ENCODE measurements at places on chromosomes 13 and 19. TPM values are rescaled to one million over a fixed set of nuclear protein-coding genes. Genes with fewer than 3 reads are reported as not detected.

- DNase-seq = no peak
Measured at GRCh38 chr19:46901701-46902401, 41.1 kb downstream of the ARHGAP35 start.

ZIK1 gene
- 7.3 TPM for total RNA-seq

DNA sequence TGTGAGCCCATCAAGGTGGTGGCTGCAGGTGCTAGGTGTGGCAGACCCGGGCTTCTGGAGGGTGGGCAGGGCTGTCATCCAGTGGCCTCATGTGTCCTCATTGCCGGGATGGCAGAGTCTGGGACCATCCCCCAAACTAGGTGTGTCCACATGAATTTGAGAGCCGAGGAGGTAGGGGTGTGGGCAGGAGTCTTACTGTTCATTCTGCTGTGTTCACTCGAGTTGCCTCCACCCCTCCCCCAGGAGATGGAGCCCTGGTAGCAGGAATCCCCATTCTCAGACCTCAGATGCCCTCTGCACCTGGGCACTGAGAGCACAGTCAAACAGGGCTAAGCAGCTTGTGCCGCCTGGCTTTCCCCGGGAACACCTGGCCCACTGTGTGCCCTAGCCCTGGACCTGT, 22.4 kb downstream of the NAXD start:
- no peak for DNase-seq

- no peak for DNase-seq
Measured at GRCh38 chr13:20704459-20705069, 1.1 kb downstream of the IL17D start.

DNA sequence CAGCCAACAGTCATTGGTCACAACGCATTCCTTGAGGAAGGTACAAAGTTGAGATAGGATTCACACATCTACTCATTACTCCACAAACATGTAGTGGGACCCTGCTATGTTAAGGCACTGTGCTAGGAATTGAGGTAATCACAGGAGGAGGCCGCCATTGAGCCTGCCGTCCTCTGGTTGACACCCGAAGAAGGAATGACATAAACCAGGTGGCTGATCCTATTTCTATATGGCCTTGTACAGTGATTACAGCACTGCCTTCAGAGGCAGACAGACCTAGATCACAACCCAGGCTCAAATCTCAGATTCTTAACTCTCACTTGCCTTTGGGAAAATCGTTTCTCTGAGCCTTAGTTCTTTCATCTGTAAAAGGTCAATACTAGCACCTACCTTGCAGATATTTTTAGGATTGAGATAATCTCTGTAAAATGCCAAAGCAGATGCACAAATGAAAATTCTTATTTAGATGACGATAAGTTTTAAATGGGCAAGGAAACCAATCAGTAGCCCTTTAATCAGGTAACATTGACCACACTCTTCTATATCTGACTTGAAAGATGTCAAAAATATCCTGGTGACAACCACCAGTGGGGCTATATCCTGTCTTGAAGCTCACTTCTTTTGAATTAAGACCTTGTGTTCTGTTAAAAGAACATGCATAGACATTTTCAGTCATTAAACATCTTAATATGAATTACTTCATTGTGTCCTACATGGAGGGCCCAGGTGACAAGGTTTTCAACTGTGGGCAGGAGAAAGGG, 251.6 kb downstream of the KCTD12 start:
- no peak for DNase-seq

GRCh38 chr19:48319647-48320541, 5.5 kb upstream of the EMP3 start:
- DNase-seq = peak; percentile 68

DNA sequence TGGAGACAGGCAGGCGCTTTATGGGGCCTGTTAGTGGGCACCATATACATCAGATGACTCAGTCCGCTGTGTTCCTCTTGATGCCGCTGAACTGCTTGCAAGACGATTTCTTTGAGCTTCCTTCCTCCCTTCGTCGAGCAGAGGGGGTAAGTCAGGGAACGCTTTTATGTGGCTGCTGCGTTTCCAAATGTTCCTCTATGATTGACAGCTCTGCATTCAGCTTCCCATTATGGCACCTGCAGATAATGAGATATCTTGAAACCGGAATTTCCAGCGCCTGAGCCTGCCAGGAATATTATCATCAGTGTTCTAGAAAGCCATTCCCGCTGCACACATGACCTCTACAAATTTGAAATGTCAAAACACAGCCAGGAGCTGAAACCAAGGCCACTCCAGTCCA, 257.0 kb downstream of the TSHZ3 start:
- DNase-seq = no peak

CDX2 gene
- total RNA-seq = not detected

DNA sequence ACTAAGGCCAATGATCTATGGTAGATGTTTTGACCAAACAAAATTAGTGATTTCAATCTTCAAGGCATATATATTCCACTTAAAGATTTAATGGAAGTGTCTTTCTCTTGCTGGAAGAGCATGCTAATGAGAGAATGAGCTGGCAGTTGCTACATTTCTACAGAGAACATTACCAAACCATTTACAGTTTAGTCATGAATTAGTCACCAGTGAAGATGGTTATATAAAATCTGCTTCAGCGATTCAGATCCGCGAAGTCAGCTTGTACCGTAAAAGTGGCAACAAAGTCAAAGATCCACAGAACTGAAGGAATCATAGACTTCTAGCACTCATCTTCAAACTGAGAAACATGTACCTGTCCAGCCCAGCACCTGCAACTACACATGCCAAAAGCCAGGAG, 156.3 kb downstream of the SLITRK5 start:
- no peak for DNase-seq

CA11 gene
- 47.2 TPM for total RNA-seq

ZNF320 gene
- total RNA-seq = 13.9 TPM

- DNase-seq = no peak
Measured at GRCh38 chr19:30648866-30649862, 277.0 kb downstream of the ZNF536 start.

- DNase-seq = no peak
Measured at GRCh38 chr13:96984051-96984508, 10.2 kb downstream of the OXGR1 start.

STK11 gene
- total RNA-seq = 48.9 TPM

KLK3 gene
- total RNA-seq = not detected

- no peak for DNase-seq
Measured at GRCh38 chr19:7595466-7596133, at the start of gene CAMSAP3. CAMSAP3 (plus strand) TSS chr19:7595863; CDS start chr19:7596003, 140 bp downstream.

STOML3 gene
- 8.6 TPM for total RNA-seq

GRCh38 chr19:42571116-42571515, 23.6 kb downstream of the CEACAM8 start:
- no peak for DNase-seq

DNA sequence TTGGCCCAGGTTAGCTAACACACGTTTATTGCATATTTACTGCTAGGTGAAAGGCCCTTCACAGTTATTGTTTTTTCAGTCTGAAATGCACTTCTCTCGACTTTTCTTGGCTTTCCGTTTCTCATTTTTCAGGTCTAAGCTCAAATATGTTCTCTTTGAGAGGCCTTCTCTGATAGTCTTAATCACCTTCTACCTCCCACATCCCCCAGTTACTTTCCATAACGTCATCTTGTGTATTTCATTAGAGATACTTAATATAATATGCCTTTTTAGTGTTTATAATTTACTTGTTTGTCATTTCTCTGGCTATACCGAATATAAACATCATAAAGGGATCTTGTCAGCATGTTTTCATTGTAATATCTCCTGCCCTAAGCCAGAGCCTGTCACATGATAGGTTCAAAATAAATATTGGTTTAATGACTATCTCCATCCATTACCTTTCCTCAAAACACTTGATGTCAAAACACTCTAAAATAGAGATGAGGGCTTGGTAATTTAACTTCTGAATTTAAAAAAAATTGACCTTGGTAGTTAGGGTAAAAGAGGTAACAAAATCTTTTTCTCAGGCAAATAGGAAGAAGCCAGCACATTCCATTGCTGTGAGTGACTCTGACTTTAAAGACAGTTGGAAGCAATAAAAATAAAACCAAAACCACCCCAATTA, 168.6 kb upstream of the RFC3 start:
- DNase-seq = no peak

- no peak for DNase-seq
Measured at GRCh38 chr19:38021352-38021751, 114.3 kb downstream of the SIPA1L3 start.

Measured in ovary (tissue), 10 donors.